Glutamatergic neuron (in vitro differentiated cells): ENCODE measurements at places on chromosomes 16 and 17.

- no peak for DNase-seq
These were observed 53.1 kb downstream of the HS3ST3B1 start for GRCh38 chr17:14353861-14354474.

GRCh38 chr17:59506894-59507726, 58.3 kb upstream of the DHX40 start:
- DNase-seq: no peak

- DNase-seq: no peak
These were observed 3.9 kb upstream of the C17orf99 start for GRCh38 chr17:78142119-78142861.

- DNase-seq: no peak
These were observed 205.9 kb downstream of the HS3ST3A1 start for GRCh38 chr17:13395862-13396261.

DNA sequence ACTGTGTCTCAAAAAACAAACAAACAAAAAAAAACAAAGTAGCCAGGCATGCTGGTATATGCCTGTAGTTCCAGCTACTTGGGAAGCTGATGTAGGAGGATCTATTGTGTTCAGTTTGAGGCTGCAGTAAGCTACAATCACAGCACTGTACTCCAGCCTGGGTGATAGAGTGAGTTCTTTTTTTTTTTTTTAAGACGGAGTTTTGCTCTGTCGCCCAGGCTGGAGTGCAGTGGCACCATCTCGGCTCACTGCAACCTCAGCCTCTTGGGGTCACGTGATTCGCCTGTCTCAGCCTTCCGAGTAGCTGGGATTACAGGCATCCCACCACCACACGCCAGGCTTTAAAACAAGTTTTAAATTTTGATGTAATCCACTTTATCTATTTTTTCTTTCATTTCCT, 80.2 kb upstream of the STAC2 start:
- no peak for DNase-seq

DNA sequence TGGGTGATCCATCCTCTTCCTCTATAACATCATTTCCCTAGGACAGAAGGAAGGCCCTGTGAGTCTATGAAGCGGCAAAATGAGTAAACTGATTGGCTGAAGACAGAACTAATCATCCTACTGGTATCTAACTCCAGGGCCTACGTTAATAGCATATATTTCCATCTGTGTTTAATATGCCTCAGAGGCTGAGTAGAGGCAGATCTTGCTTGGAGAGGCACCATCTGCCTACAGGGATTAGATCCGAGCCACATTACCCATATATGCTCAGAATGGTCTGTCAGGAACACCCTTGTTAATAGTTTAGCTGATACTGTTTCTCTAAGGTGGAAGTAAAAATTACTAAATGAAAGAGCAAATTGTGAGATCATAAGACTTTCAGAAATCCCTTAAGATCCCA, 13.2 kb upstream of the FOXJ1 start:
- DNase-seq: no peak

DNA sequence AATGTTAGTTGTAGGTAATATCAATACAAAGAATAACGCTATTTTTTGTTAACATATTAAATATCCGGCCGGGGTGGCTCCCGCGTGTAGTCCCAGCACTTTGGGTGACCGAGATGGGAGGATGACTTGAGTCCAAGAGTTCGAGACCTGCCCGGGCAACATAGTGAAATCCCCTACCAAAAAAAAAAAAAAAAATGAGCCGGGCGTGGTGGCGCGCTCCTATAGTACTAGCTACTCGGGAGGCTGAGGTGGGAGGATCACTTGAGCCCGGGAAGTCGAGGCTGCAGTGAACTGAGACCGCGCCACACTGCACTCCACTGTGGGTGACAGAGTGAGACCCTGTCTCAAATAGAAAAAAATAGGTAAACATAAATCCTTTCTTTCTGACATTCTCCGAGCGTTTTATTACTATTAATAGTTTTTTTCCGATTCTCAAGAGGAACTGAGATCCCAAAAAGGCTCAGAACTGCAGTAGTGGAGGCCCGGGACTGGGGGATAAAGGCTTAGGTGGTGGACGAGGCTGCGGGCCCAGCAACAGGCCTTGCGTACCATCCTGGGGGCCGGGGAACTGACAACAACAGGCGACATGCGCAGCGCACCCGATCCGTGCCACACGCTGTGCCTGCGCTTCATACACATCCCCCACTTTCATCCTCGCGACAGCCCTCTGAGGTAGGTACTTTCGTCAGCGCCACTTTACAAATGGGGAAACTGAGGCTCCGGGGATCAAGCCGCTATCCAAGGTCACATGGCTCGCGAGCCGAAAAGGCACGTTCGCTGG, 919 bp downstream of the N4BP1 start:
- peak; percentile 51 for DNase-seq

- no peak for DNase-seq
These were observed 4.5 kb downstream of the CCL17 start for GRCh38 chr16:57409065-57409464.

DNA sequence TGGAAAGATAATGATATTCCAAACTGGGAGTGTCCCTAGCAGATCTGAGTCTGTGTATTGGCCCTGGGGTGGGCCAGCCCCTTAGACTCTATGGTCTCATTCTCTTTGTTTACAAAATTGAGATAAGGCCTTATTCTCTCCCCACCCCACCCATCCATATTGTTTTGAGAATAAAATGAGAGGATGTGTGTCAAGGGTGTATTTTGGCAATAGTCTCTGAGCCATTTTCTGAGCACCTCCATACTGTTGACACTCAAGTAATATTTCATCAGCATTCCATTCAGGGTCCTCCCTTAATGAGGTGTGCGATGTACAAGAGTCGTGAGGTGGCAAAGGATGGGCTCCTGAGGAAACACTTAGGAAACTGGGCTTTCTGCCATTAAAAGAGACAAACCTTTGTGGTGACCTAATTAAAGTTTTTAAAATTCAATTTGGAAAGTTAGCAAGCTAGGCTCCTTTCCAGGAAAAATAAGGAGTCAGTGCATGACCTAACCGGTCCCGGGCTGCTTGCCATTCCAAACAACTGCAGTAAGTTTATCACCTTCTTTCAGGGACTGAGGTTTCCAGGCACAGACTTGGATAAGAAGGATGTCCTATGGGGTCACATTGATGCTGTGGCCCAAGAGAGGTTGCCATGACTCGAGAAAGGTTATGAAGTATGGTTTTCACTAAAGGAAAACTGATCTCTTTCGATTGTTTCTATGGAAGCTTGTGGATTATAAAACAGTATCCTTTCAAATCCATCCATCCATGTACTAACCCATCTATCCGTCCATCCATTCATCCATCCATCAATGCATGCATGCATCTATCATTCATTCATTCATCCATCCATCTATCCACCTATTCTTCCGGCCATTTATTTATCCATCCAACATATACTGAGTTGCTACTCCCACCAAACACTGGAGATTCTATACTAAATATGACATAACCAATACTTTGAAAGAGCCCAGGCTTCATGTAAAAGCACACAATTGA, 443.3 kb downstream of the UTP18 start:
- no peak for DNase-seq

- peak; percentile 40 for DNase-seq
These were observed 142.2 kb downstream of the RAB11FIP4 start for GRCh38 chr17:31533546-31534155.

- no peak for DNase-seq
These were observed 24.7 kb downstream of the DEF8 start for GRCh38 chr16:89973235-89973634.

DNA sequence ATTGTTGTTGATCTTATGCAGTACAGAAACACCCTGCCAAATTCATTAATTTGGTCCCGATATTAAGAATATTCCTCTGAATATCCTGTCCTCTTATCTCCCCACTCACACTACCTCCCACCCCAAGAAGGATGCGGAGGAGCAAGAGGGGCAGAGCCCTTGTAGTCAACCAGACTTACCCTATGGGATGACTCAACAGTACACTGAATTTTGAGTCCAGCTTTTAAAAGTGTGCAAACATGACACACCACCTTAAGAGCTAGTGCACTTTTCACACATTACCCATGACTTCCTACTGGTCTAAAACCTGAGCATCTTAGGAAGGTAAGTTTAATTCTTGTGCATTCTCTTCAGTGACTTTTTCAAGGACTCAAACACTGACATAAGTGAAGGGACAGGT, 9.5 kb downstream of the USP22 start:
- no peak for DNase-seq

DNA sequence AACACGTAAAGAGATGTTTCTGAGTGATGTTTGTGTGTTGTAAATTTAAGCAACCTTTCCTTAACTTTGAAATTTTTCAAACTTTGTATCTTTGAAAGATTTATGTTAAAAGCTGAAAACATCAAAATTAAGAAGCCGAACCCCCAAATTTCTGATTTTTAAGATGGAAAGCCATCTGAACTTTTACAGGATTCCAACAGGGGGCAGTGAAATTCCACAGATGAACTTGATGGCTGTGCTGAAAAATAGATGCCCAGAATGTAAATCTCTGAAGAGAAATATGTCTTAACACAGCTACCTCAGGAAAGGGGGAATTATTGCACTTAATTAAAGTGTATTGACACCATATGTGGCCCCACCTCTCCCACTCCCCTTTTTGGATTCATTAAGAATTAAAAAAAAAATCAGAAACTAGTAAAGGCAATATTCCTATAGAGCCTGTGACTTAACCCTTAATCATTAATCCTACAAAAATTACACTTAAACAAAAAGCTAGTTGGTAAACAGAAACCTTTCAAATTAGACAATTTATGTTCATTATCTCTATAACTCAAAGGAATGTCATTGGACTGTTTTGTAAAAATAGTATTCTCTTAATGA, 597.9 kb downstream of the KCNJ2 start:
- no peak for DNase-seq

- DNase-seq: no peak
These were observed 58.6 kb downstream of the WSB1 start for GRCh38 chr17:27352448-27353032.

GRCh38 chr17:44095647-44096496, 25.3 kb downstream of the G6PC3 start:
- peak; percentile 65 for DNase-seq

GRCh38 chr17:50213026-50214022, 11.9 kb upstream of the COL1A1 start:
- no peak for DNase-seq

GRCh38 chr16:19513377-19514053, 8.4 kb downstream of the GDE1 start:
- DNase-seq: no peak

- peak; percentile 37 for DNase-seq
These were observed 18.4 kb downstream of the SNX11 start for GRCh38 chr17:48125829-48126531.

GRCh38 chr17:69722518-69722917, 308.0 kb downstream of the MAP2K6 start:
- no peak for DNase-seq

DNA sequence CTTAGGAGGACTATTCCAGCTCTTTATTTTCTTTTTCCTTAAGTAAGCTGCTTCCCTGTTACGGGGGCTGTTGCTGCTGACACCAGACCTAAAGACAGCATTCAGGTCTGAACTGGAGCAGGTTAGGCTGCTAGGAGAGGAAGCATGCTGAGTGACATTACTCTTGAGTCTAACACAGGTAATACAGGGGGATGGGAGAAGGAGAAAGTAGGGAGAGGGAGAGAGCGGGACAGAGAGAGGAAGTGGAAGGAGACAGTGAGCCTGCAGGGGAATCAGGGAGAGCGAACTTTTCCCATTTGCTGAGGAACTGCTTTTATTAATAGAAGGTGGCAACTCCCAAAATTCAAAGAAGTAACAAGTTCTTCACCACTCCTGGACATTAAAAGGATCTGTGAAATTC, 130.9 kb downstream of the PARN start:
- DNase-seq: no peak

- DNase-seq: no peak
These were observed 122.6 kb downstream of the SOCS1 start for GRCh38 chr16:11133344-11133943.

DNA sequence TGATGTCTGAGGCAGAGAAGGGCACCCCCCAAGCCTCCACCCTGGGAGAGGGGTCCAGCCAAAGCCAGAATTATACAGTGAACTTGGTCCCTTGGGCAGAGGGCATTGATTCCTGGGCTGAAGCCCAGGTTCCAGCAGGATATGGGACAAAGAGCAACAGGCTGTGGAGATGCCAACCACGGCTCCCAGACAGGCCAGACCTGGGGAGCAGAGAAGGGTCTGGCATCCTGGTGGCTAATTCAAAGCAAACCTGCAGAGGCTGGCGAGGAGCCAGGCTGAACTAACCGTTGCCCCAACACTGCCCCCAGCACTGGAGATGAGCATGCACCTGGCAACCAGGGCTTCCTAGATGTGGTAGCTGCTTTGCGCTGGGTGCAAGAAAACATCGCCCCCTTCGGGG, 3.0 kb downstream of the CES3 start:
- no peak for DNase-seq

DNA sequence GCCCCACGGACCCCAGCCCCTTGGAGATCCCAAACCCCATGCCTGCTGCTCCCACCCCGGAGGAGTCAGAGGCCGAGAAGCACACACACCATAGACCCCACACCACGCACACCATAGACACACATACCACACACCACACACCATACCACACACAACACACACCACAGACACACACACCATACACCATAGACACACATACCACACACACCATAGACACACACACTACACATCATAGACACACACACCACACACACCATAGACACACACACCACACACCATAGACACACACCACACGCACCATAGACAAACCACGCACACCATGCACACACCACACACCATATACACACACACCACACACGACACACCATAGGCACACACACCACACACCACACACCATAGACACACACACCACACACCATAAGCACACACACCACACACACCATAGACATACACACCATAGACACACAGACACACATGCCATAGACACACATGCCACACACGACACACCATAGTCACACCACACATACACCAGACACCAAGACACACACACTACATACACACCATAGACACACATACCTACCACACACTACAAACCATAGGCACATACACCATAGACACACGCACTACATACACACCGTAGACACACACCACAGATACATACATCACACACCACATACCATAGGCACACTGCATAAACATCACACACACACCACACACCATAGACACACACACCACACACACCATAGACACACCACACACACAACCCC, 11.3 kb downstream of the TBC1D16 start:
- no peak for DNase-seq

DNA sequence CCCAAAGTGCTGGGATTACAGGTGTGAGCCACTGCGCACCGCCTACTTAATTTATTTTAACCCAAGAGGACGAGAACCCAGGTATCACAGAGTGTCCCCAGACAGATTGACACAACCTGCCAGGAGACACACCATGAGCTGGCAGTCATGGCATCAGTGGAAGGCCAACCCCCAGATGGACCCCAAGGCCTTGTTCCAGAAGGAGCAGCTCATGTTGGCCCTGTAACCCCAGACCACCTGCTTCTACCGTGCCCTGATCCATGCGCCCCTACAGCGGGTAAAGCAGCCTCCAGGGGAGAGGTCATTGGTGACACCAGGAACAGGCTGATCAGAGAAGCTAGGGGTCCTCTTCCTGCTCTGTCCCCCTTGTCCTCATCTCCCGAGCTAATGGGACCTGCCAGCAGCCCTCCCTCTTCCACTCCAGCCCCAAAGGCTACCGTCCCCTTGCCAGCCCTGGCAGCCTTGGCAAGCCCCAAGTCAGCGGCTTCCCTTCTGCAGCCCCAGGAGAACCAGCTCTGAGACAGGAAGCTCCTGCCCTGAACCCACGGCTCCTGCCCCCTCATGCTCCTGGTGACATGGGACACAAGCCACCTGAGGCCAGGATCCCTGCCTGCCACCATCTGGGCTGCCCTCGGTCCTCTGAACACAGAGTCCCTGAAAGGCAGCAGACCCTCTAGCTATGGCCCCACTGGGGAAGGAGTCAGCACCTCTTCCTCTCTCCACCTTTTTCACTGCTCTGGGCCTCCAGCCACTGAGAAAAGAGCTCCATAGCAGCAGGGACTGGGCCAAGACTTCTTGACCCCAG, 6.3 kb downstream of the SULT1A1 start:
- no peak for DNase-seq
